ENCODE measurements at places on chromosomes 2 and 18.

DNA sequence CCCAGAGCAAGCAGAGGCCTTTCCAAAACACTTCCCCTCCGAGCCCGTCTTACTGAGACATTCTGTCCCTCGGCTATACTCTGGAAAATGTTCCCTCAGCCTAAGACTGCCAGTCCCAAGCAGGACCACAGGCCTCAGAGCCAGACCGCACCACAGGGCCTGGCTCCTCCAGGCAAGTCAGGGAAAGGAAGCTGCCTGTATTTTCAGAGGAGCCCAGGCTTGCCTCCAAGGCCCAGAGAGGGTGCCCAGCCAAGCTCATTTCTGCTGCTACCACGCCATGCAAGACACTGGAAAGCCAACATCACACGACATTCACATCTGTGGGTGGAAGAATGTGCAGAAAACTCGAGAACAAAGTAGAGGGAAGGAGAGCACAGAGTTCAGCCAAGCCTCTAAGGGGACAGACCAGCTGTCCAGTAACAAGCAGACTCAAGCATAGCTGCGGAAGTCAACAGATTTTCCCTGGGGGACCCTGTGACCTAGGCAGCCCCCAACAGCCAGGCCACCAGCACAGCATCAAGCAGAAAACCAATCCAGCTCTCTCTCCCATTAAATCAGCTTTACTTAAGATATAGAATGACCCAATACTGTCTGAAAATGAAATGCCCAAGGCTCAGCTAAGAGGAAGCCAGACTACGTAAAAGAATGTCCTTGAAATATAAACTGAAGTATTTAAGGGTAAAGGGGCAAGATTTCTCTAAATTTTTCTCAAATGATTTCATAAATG lies 123.9 kb downstream of the ZFP36L2 start:
- no peak for DNase-seq

DNA sequence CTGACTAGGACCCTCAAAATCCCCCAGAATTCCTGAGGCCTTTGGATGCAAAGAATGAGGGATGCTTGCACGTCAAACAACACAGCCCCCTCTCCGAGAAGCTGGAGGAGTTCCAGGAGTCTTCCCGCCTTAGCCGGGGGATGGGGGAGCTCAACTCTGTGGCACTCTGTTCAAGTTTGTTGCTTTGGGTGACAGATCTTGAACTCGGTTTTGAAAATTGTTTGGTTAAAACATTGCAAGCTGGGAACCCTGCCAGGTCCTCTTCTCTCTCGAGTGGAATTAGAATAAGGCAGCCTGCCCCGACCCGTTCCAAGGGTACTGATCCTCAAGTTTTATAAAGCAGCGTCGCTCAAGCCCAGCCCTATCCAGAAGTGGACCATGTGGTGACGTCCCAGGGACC lies 244.1 kb downstream of the LOXHD1 start:
- DNase-seq, result no peak

- DNase-seq, result no peak
Measured at GRCh38 chr2:26702025-26702424, 9.5 kb downstream of the KCNK3 start.

- DNase-seq, result no peak
Measured at GRCh38 chr2:190528521-190529001, 6.0 kb downstream of the NEMP2 start.

DNA sequence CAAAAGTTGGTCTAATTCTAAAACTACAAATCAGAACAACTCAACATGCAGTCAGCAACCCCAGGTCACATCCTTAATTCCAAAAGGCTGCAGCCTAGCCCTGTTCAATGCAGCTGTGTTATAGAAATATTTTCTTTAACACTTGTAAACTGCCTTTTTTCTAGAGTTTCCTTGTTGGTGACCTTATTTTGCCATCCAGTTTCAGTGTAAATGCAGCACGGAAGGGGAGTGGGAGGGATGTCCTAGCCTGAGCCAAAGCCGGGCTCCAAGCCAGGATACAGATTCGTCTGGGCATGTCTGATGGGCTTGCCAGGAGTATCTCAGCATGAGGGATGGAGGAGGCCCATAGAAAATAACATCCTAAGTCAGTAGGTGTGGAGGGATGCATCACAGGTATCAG lies 17.7 kb upstream of the SP3 start:
- DNase-seq, result no peak

DNA sequence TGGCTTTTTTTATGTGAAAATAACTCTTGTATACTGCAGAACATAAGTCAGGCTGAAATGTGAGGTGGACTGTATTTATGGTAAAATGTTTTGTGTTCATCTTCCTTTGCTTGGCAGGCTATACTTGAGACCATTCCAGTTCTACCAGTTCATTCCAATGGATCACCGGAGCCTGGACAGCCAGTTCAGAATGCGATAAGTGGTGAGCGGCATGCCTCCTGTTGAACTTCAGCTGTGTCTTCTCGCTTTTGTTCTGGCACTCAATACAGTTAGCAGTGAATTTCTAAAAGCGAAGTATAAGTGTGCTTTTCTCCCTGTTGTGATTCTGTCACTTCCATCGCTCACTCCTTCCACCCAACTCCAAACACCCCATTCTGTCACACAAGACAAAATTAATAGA lies 138.5 kb downstream of the ARHGAP28 start:
- no peak for DNase-seq

GRCh38 chr18:824179-824578 lies 12.1 kb upstream of the YES1 start:
- DNase-seq, result no peak

GRCh38 chr2:189341077-189341476 lies 100.2 kb upstream of the WDR75 start:
- DNase-seq, result no peak

DNA sequence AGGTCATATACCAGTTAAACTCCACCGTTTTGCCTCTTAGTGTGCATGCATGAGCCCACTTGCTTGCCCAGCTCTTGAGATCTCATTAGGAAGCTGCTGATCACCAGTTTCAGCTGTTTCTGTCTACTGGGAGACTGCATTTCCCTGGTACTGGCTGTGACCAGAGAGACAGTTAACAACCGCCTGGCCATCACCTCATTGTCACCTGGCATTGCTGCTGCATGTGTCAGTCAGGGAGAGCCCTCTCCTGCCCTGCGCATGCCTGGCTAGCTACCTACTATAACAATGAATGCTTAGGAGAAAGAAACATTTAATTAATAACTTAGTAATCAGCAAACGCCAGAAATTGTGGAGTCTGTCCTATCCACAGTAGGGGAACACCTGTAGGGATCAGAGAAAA lies 265.8 kb upstream of the CYRIA start:
- DNase-seq, result no peak

GRCh38 chr2:55493220-55493619 lies 26.3 kb upstream of the CFAP36 start:
- no peak for DNase-seq

DNA sequence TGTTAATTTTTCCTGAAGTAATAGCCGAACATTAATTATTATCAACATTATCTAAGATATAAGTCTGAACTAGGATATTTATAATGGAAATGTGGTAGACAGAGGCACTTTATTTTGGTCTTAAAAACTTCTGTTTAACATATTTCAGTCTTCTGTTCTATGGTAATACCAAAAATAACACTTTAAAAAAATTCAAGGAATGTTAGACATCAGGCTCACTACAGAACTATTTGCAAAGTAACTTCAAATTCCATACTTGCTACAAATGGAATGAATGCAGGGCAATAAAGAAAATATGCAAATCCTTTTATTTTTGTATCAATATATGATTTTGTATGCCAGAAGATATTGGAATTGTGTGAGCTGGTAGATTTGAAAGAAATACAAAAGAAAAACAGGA lies 345.5 kb upstream of the DSEL start:
- DNase-seq, result no peak

- DNase-seq, result no peak
Measured at GRCh38 chr18:39329496-39330275, 1764.1 kb upstream of the CELF4 start.

Measured in effector memory CD8-positive, alpha-beta T cell (primary cell).